ENCODE measurements at places on chromosomes 7 and 10. TPM values are rescaled to one million over a fixed set of nuclear protein-coding genes. Genes with fewer than 3 reads are reported as not detected.

Gene ARHGAP22
- total RNA-seq = 4.6 TPM

DNA sequence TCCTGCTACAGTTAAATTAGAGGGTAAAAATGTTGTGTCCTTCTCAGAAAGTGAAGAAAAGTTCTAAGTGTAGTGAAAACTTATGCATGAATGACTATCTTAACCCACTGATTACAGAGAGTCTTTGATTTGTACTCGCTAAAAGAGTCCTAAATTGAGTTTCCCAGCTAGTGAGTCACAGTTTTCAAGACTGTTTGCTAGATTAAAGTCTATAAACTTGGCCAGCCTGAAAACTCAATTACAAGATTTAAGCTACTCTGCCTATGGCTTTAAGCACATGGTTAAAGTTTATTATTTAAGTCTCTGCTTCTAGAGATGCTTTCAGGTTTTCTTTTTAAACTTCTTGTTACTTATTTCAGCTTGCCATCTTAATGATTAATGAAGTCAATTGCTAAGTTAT is 44.4 kb downstream of the MRPS24 start:
- DNase-seq = no peak

DNA sequence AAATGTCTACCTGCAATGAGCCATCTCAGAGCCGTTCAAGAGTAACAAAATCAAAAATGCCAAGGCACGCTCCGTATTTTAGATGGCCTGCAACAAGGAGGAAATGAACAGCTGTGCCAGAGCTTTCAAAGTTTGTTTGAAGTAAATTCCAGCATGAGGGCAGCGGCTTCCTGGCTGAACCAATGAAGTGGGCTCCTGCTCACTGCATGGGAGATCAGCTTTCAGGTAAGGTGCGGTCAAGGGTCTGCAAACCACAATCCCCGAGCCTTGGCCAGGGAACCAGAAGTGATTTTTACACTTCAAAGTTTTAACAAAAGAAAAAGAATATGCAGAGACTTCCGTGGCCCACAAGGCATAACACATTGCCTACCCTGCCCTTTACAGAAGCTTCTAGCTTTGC is 120.6 kb downstream of the DIP2C start:
- no peak for DNase-seq

- DNase-seq = no peak
Observed at GRCh38 chr7:24899905-24900304, 80.1 kb downstream of the OSBPL3 start.

- DNase-seq = no peak
Observed at GRCh38 chr10:101690461-101690860, 4.5 kb downstream of the FBXW4 start.

DNA sequence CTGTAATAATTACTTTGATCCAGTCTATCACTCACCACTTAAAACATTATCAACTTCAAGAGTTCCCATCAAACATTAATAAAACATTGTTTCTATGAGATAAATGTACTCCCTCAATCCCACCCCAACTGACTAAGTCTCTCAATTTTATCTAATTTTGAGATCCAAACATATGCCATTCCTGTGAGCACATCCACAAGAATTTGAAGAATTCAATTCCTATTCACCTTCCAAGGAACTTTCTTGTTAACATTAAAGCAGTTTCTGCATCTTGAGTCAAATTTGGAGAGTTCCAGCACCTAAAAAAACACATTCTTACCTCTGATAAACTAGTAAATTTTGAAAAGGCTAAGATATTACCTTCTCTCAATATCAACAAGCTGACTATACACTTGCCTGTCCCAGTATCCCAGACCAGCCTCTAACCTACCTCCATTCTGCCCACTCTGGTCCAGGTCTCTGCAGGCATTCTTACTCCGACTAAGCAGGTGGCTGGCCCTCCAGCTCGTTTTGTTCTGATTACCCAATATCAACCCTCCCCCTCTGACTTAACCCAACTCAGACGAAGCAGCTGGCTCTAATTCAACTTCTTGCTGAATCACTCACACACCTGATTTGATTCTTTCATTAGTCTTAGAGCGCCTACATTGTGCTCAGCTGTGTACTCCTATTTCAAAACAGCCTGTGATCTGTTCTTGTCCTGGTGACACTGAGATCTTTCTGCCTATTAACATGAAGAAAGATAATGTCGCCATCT is 275.2 kb downstream of the IPMK start:
- DNase-seq = no peak

DNA sequence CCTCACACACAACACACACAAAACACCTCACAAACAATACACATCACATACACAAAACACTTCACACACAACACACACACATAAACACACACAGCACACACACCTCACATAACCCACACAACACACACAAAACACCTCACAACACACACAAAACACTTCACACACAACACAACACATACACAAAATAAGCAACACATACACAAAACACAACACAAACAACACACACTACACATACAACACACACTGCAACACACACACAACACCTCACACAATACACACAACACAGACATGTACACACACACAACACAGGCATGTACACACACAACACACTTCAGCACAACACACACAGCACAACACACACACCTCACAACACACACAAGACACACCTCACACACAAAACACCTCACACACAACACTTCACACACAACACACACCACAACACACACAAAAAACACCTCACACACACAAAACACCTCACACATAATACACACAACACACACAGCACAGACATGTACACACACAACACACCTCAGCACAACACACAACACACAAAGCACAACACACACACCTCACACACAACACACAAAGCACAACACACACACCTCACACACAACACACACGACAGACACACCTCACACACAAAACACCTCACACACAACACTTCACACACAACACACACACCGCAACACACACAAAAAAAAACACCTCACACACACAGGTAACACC is 107.5 kb downstream of the TNS3 start:
- DNase-seq = no peak

Gene ANKRD1
- 0.62 TPM for total RNA-seq

- peak; percentile 42 for DNase-seq
Observed at GRCh38 chr10:1368842-1369171, 312.6 kb downstream of the WDR37 start.

Gene MYPN
- total RNA-seq = 0.08 TPM

- no peak for DNase-seq
Observed at GRCh38 chr7:100929808-100930174, 19.5 kb upstream of the MUC3A start.

DNA sequence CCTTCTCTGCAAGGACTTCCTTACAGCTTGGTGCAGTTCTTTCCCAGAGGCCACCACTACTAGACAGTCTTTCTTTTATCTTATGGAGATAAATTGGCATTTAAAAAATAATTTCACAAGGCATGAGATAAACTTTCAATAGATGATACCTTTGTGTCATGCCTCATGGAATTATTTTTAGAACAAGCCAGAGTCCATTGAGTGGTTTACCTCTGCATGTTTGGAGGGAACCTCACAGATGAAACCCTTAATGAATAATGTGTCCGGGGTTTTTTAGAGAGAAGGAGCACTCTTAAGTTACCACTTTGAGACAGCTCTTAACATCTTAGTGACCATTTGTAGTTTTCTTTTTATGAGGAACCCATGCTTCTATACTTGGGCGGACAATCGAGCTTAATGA is 17.2 kb downstream of the NODAL start:
- DNase-seq = no peak

- DNase-seq = no peak
Observed at GRCh38 chr7:149741629-149742028, 31.8 kb downstream of the ZNF467 start.

Gene KCP
- 14.5 TPM for total RNA-seq

- DNase-seq = no peak
Observed at GRCh38 chr10:1142596-1142995, 86.4 kb downstream of the WDR37 start.

DNA sequence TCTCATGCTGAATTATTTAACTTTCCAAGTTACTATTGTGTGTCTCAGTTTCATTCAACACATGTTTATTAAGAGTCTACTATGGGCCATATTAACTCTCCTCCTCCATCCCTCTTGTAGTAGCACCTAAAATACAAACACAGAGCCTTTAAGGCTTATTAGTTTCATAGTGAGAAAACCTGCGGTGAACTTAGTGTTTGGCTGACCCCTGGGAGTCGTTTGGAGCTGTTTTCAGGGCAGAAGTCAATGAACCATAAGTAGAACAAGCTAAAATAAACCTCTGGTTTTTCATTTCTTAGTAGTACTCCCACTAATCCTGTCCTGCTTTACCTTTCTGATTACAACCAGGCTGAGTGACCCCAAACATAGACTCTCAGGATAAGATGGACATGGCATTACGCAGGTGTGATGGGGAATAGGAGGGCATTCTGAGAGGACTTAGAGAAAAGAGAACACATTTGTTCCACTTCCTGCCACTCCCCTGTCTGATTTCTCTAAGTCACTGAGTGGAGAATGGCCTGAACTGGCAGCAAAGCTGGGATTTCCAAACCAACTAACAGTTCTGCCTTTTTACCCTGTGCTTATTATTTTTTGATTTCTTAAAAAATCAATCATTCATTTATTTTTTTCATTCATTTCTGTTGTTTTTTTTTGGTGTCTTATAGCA is 74.5 kb downstream of the LRMDA start:
- DNase-seq = no peak

Measured in ureter (tissue), 1 donor.